Testis (tissue), 5 donors: ENCODE measurements at places on chromosomes 2 and 18. TPM values are rescaled to one million over a fixed set of nuclear protein-coding genes. Genes with fewer than 3 reads are reported as not detected.

DNA sequence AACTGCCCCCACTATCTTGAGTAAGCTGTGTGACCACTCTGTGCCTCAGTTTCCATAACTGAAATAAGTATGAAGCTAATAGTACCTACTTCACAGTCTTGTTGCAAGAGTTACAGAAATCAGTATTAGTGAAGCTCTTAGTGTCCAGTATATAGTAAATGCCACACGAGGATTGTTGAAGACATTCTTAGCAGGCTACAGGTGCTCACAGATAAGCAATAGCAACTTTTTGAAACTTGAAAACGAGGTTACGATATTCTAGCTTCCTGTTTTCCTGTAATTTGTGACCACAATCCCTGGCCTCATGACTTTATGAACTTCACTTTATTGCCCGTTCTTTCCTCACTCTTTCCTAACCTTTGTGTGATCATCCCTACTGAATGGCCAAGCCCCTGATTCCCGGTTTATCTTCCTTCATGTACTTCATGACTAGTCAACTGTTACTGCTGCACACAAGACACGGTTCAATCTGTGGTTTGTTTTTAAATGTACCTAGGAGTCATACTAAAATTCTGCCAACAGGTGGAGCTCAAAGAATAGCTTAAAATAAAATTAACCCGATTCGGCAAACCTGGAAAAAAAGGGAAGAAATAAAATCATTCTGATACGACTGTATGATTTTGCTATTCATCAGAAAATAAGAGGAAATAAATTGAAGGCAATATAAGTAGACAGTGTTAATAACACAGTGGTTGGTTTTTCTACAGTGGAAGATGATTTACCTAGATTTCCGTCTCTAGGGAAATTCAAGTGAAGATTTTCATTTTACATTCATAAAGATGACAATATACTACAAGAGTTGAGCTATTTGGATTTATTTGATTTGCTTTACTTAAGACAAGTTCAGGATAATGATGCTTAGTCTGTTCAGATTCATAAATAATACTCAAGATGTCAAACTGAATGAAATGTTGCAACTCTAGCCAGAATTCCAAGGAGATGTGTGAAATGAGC, 38.1 kb upstream of the STAT1 start:
- DNase-seq: no peak

GRCh38 chr2:88451811-88452564, 505 bp downstream of the FOXI3 start:
- peak; percentile 42 for DNase-seq

- DNase-seq: no peak
These were observed 136.7 kb downstream of the TMEM247 start for GRCh38 chr2:46615986-46616485.

GRCh38 chr2:3604207-3604877, 9.4 kb downstream of the COLEC11 start:
- peak; percentile 11 for DNase-seq

GRCh38 chr18:35616664-35617423, 35.3 kb downstream of the GALNT1 start:
- DNase-seq: no peak

- DNase-seq: no peak
These were observed 2.9 kb upstream of the DPYSL5 start for GRCh38 chr2:26845021-26845420.

DNA sequence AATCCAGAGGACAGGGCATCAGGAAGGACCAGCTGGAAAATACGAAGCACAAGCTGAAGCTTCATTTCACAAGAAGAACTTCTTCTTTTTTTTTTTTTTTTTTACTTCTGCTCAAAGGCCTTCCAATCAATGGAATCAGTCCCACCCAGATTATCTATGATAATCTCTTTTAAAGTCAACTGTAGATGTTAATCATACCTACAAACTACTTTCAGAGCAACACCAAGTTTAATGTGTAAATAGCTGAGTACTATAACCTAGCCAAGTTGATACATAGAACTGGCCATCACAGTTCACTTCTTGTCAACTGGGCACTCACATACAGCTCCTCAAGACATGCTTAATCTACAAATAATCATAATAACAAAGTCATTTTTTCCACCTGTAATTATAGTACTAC, 1645.9 kb upstream of the CELF4 start:
- no peak for DNase-seq

Gene IL1F10
- not detected for polyA plus RNA-seq

Gene SLC39A10
- polyA plus RNA-seq: 23.3 TPM

Gene SOCS6
- 12.7 TPM for polyA plus RNA-seq

Gene SPDYA
- polyA plus RNA-seq: 93.7 TPM

Gene SPATA3
- 211 TPM for polyA plus RNA-seq

Gene PER2
- polyA plus RNA-seq: 29.8 TPM

Gene TSPYL6
- 53.9 TPM for polyA plus RNA-seq
